ENCODE measurements at places on chromosomes 11 and 22. TPM values are rescaled to one million over a fixed set of nuclear protein-coding genes. Genes with fewer than 3 reads are reported as not detected.
A peak's percentile ranks its signal among the peaks of the same experiment; 100 is the strongest.

GRCh38 chr11:23711981-23712380, 784.9 kb upstream of the LUZP2 start:
- H3K4me1 ChIP-seq = no peaks in the 10 kb centered on the region
- DNase-seq = no peak
- H3K27ac ChIP-seq = no peak overlapping the region
- no peak overlapping the region for H3K4me3 ChIP-seq

GRCh38 chr22:24432059-24432853, 4.9 kb downstream of the ADORA2A start:
- H3K4me3 ChIP-seq = no peak overlapping the region
- H3K36me3 ChIP-seq = no peaks in the 10 kb centered on the region
- H3K27me3 ChIP-seq = peaks cover 2% of the 10 kb centered on the region
- no peak overlapping the region for H3K27ac ChIP-seq

Gene SCN3B
- total RNA-seq = under 0.01 TPM

Gene USP2
- 0.18 TPM for total RNA-seq

GRCh38 chr11:79066456-79067351, 374.1 kb downstream of the TENM4 start:
- H3K4me1 ChIP-seq = peaks cover 7% of the 10 kb centered on the region
- H3K27me3 ChIP-seq = no peaks in the 10 kb centered on the region
- peaks cover 1% of the 10 kb centered on the region for H3K36me3 ChIP-seq
- no peak for DNase-seq
- no peak overlapping the region for H3K27ac ChIP-seq
- H3K4me3 ChIP-seq = no peak overlapping the region

Gene MS4A15
- not detected for total RNA-seq

- H3K27ac ChIP-seq = no peak overlapping the region
- no peak overlapping the region for H3K4me3 ChIP-seq
- H3K27me3 ChIP-seq = peaks cover 54% of the 10 kb centered on the region
Measured at GRCh38 chr11:75246671-75247350, 6.2 kb downstream of the TPBGL start.

DNA sequence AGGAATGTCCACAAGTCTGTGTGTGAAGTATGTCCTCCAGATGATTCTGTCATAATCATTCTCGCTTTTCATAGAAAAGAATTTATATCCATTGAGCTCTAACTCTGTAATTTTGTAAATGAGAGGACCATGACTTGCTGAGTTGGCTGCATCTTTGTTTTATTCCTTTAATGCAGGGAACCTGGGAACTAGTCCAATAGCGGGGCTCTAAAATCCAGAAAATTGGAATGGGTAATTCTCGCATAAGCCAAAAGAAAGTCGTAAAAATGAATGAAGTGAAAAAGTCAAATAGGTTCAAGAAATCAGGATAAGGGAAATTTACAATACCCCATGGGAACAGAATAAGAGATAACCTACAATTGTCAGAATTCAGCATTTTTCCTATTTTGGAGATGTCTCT, 232.5 kb downstream of the RAB38 start:
- no peak overlapping the region for H3K4me3 ChIP-seq
- DNase-seq = no peak
- H3K27ac ChIP-seq = no peak overlapping the region
- no peaks in the 10 kb centered on the region for H3K4me1 ChIP-seq
- H3K36me3 ChIP-seq = no peaks in the 10 kb centered on the region

DNA sequence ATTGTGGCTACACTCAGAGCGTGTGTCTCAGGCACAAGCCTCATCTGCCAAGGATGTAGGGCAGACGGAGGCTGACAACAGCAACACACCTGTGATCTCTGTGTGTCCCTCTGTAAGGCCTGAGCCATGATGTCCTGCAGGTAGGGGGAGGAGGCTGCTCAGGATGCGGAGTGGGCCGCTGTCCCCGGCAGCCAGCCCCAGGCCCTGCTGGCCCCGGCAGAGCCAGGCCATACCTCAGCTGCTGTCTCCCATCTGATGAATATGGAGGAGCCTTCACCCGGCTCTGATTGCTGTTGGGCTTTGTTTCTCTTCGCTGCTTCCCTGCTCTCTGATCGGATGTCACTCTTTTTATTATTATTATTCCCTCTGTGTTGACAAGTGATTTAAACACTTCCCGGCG, 83.6 kb upstream of the NCAM1 start:
- H3K27ac ChIP-seq = no peak overlapping the region
- H3K4me1 ChIP-seq = no peaks in the 10 kb centered on the region
- no peak overlapping the region for H3K4me3 ChIP-seq
- no peak for DNase-seq

DNA sequence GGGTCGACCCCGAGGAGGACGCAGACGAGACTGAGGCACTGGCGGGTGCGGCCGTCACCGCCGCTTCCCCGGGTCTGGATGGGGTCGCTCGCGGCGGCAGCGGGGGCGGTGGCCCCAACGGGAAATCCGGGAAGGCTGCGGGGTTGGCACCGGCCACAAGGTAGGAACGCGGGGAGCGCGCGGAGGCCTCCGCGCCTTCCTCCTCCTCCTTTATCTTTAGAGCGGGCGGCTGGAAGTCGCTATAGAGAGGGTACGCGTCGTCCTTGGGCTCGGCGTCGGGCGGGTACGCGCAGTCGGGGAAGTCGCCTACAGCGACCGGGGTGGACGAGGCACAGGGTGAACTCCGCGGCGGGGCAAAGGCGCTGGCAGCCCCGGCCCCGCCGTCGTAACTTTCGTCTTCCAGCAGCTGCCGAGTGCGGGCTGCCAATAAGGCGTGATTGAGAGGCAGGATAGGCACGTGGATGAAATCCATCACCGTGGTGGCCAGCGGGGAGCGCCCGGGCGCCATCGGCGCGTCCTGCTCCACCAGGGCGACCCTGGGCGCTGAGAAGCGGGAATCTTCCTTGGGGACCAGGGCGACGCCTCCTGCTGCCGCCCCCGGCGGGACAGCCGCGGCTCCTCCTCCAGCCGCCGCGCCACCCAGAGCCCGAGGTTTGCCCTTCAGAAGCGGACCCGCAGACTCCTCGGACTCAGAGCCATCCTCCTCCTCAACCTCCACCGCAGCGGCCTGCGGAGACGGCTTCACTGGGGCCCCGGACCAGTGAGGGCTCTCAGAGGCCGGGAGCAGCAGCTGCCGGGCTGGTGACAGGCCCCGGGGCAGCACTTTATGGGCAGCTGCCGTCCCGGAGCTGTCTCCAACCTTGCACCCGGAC, 1.7 kb downstream of the PGR start:
- no peak overlapping the region for H3K27ac ChIP-seq
- H3K4me3 ChIP-seq = peak overlapping the region; percentile 41
- H3K36me3 ChIP-seq = no peaks in the 10 kb centered on the region
- H3K4me1 ChIP-seq = peaks cover 4% of the 10 kb centered on the region

DNA sequence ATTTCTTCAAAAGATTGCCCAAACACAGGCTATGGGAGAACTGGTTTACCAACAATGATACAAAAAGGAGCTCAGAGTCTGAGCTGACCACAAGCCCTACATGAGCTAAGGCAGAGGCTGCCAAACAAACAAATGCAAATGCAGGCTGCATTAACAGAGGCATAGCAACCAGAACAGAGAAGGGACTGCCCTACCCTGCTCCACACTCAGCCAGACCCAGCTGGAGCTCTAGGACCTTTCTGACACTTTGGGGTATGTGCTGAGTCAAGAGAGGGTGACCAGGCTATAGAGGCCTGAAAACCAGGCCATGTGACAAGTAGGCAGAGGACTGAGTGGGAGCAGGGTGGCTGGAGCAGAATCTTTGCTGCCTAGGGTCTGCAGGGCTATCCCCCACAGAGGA, 17.8 kb upstream of the P2RY2 start:
- peaks cover 16% of the 10 kb centered on the region for H3K27me3 ChIP-seq
- no peak overlapping the region for H3K27ac ChIP-seq
- DNase-seq = no peak
- no peak overlapping the region for H3K4me3 ChIP-seq

Gene OR6Q1
- total RNA-seq = not detected

GRCh38 chr22:48367731-48368130, 1459.9 kb downstream of the BRD1 start:
- no peak overlapping the region for H3K4me3 ChIP-seq
- H3K27me3 ChIP-seq = no peaks in the 10 kb centered on the region
- H3K36me3 ChIP-seq = no peaks in the 10 kb centered on the region
- no peak for DNase-seq

Gene OR51A2
- total RNA-seq = not detected

Gene CEND1
- 0.90 TPM for total RNA-seq

DNA sequence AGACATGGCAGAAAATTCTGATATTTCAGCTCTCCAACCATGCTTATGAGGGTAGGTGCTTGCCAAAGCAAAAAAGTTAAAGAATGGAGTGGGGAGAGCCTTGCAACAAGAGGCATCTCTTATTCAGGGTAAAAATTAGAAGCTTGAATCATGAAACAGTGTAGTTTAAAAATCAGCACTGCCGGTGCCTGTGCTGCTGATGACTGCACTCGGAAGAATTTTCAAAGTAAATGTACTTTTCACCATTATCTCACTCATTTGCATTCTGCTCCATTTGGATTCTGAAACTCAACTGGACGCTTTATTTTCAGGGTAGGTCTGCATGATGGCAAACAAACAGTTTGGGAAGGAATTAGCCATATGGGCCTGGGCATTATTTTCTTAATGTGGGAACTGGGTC, 126.3 kb downstream of the KIRREL3 start:
- DNase-seq = peak; percentile 58
- no peaks in the 10 kb centered on the region for H3K36me3 ChIP-seq
- peaks cover 8% of the 10 kb centered on the region for H3K4me1 ChIP-seq
- H3K4me3 ChIP-seq = no peak overlapping the region
- H3K27ac ChIP-seq = no peak overlapping the region

DNA sequence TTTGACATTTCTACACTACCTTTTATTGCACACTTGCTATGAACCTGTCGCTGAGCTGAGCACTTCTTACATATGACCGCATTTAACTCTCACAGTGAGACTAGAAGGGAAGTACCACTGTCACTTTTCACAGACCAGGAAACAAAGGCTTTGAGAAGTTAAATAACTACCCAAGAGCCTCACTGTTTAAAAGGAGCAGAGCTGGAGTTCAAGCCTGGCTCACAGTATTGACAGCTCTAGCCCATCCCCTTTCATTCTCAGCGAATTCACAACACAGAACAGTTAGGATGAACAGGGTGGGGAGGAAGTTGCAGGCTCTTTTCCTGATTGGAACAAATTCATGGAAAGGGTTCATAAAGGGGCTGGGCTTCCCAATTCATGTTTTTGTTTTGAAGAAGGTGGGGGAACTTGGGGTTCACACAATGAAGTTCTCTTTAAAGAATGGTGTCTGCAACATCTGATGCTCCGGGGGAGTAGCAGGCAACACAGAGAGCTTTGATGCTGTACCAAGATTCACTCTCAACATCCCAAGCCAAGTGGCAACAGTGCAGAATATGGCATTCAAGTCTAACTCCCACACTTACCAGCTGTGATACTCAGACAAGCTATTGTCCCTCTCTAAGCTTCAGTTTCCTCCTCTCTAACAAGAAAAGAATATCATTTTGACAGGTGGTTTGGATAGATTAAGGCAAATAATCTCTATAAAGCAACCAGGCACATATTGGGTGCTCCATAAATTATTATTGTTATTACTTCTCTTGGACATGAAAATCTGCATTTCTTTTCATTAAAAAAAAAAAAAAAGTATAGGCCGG, 17.2 kb downstream of the SCGB1A1 start:
- no peaks in the 10 kb centered on the region for H3K27me3 ChIP-seq
- no peak overlapping the region for H3K27ac ChIP-seq
- no peak overlapping the region for H3K4me3 ChIP-seq
- DNase-seq = no peak

Gene NXPE1
- not detected for total RNA-seq

DNA sequence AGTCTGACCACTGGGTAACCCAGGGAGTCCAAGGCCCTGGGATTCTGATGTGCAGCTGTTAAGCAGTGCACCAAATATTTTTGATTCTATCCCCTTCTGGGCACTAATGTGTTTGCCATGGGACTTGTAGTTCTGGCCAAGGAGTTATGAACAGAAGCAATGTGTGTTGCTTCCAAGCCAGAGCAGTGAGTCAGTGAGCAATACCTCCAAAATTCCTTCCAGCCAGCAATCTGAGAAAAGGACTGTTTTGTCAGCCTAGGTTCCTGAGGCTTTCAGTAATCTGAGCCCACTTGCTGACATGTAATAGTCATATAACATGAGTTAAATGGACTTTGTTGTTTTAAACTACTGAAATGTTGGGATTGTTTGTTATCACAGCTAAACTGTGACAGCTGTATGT, 311.4 kb downstream of the NELL1 start:
- no peaks in the 10 kb centered on the region for H3K27me3 ChIP-seq
- no peaks in the 10 kb centered on the region for H3K4me1 ChIP-seq
- H3K36me3 ChIP-seq = no peaks in the 10 kb centered on the region
- no peak for DNase-seq

- H3K36me3 ChIP-seq = peaks cover 23% of the 10 kb centered on the region
- H3K4me3 ChIP-seq = no peak overlapping the region
- no peaks in the 10 kb centered on the region for H3K27me3 ChIP-seq
Measured at GRCh38 chr11:889257-889656, 21.4 kb downstream of the CHID1 start.

Gene ADM2
- total RNA-seq = 0.18 TPM

GRCh38 chr11:75439026-75439425, 6.0 kb upstream of the KLHL35 start:
- H3K4me3 ChIP-seq = no peak overlapping the region
- peaks cover 3% of the 10 kb centered on the region for H3K27me3 ChIP-seq
- no peak overlapping the region for H3K27ac ChIP-seq
- DNase-seq = no peak
- no peaks in the 10 kb centered on the region for H3K4me1 ChIP-seq

- peak; percentile 1 for DNase-seq
- no peaks in the 10 kb centered on the region for H3K4me1 ChIP-seq
- no peaks in the 10 kb centered on the region for H3K27me3 ChIP-seq
- H3K27ac ChIP-seq = no peak overlapping the region
Measured at GRCh38 chr11:30635401-30635989, 49.3 kb upstream of the MPPED2 start.
